ENCODE measurements at places on chromosomes 2 and 18. TPM values are rescaled to one million over a fixed set of nuclear protein-coding genes. Genes with fewer than 3 reads are reported as not detected.
A peak's percentile ranks its signal among the peaks of the same experiment; 100 is the strongest.

CCDC121 gene
- total RNA-seq: 3.2 TPM

DNA sequence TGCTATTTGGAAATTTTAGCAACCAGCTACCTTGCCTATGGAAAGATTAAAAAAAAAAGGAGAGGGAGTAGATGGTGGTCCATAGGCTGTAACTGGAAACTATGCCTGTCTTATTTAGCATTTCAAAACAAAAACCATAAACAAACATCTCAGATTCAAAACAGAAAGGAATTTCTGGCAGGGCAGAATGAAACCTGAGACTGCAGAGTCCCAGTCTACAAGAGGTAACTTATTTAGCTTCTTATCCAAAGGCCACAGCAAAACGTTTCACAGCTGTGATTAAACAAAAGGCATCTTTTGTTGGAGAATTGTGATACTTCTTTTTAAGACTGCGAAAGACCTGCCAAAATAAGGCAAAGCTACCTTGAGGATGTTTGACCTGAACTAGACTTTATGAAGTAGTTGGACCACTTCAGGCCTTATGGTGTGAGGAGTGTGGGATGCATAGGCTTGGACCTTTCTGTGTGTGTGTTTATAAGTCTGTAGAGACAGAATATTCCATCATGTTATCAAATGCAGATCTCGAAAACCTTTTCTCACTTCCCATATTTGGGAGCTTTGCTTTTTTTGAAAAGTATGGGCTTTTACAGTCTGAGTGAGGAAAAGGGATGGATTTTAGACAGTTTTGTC is 11.0 kb downstream of the CRIM1 start:
- no peaks in the 10 kb centered on the region for H3K36me3 ChIP-seq
- DNase-seq: no peak
- no peak overlapping the region for H3K27ac ChIP-seq
- H3K4me1 ChIP-seq: peaks cover 23% of the 10 kb centered on the region

DNA sequence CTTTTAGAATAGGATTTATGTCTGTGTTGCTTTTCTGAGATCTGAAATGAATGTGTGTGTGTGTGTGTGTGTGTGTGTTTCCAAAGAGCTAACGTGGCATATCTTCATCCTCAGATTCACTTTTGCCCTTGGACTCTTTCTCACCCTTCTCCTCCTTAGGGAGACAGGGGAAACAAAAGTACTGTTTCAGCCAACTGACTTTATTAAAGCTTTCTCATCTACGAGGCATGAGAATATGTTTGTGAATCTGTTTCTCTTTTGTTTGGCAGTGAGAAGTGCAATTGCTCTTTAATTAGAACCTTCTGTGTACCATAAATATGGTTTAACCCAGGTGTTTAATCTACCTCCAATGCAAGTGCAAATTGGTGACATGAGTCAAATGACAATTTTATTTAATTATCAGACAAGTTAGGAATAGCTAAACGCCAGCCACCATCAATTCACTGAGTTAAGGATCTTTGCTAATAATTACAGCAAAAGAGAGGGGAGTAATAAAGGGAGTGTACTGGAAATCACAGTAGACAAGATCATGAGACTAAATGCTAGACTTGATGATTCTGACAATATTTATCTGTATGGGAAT is 186.4 kb upstream of the COL3A1 start:
- no peak overlapping the region for H3K4me3 ChIP-seq
- no peak for DNase-seq
- no peaks in the 10 kb centered on the region for H3K27me3 ChIP-seq

GRCh38 chr2:42698940-42699339 is 65.0 kb downstream of the OXER1 start:
- no peaks in the 10 kb centered on the region for H3K36me3 ChIP-seq
- no peak overlapping the region for H3K27ac ChIP-seq
- no peaks in the 10 kb centered on the region for H3K27me3 ChIP-seq
- DNase-seq: no peak
- no peaks in the 10 kb centered on the region for H3K4me1 ChIP-seq

GAREM1 gene
- total RNA-seq: 4.9 TPM

GRCh38 chr2:128702616-128703015 is 383.9 kb upstream of the HS6ST1 start:
- H3K4me3 ChIP-seq: no peak overlapping the region
- no peak for DNase-seq
- no peaks in the 10 kb centered on the region for H3K36me3 ChIP-seq
- H3K4me1 ChIP-seq: no peaks in the 10 kb centered on the region

DNA sequence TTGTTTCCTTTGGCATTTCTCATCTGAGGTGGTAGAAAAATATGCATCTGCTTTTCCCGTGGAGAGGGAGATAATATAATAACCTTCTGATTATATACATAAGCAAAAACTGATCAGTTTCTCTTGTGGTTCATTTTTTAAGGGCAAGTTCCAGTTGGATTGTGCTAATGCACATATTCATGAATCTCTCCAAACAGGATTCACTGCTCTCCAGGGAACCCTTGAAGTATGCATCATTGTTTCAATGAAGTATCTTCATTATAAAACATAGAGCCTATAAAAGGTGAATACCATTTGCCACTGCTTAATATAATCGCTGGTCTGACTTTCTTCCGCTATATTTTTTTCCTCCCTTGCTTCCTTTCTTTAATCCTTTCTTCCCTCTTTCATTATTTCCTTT is 384.7 kb downstream of the FIGN start:
- H3K27ac ChIP-seq: no peak overlapping the region
- H3K4me3 ChIP-seq: no peak overlapping the region
- H3K36me3 ChIP-seq: no peaks in the 10 kb centered on the region
- H3K27me3 ChIP-seq: no peaks in the 10 kb centered on the region
- peaks cover 4% of the 10 kb centered on the region for H3K4me1 ChIP-seq
- no peak for DNase-seq

DNA sequence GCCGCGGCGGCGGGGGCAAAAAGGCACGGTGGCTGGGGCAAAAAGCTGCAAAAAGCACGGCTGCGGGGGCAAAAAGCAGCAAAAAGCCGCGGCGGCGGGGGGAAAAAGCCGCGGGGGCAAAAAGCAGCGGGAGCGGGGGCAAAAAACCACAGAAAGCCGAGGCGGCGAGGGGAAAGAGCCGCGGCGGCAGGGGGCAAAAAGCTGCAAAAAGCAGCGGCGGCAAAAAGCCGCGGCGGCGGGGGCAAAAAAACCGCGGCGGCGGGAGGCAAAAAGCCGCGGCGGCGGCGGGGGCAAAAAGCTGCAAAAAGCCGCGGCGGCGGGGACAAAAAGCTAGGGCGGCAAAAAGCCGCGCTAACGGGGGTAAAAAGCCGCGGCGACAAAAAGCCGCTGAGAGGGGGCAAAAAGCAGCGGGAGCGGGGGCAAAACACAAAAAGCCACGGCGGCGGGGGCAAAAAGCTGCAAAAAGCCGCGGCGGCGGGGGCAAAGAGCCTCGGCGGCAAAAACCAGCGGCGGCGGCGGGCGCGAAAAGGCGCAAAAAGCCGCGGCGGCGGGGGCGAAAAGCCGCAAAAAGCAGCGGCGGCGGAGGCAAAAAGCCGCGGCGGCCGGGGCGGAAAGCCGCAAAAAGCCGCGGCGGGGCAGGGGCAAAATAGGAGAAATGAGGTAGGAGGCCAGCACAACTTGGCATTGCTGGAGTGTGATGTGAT is 123.4 kb downstream of the ANKRD30BL start:
- H3K4me1 ChIP-seq: peaks cover 3% of the 10 kb centered on the region
- H3K27me3 ChIP-seq: no peaks in the 10 kb centered on the region
- H3K4me3 ChIP-seq: peak overlapping the region; percentile 9
- no peak for DNase-seq

DNA sequence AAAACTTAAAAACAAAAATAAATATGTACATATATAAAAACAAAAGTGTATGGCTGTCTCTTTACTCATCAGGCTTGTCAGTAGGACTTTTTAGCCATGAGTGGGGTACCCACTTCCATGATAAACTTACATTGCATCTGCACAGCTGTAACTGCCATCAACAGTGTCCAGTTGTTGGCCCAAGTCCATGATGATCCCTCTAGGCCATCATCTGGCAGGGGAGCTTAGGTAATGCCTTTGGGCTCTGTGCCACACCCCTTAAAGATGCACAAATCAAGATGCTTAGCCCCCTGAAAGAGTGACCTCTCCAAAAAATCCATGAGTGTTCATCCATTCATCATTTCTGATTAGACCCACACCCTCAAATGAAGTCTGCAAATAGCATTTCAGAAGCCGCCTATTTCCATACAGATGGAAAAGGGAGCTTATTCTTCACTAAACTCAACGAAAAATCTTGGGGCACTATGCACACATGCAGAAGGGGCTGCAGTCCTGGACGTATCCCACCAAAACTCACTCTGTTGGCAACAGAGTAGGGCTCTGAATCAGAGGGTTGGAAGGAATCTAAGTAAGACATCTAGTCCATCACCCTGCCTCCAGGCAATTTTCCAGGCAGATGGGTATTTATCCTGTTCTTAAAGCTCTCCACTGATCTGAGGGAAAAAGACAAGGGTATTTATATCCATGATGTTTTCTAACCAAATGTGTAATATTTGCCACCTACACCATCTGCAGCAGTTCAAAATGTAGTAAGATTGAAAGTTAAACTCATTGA is 691.0 kb downstream of the ZEB2 start:
- H3K4me3 ChIP-seq: no peak overlapping the region
- no peak overlapping the region for H3K27ac ChIP-seq
- no peaks in the 10 kb centered on the region for H3K4me1 ChIP-seq
- H3K36me3 ChIP-seq: no peaks in the 10 kb centered on the region

CD207 gene
- total RNA-seq: 0.40 TPM

DNA sequence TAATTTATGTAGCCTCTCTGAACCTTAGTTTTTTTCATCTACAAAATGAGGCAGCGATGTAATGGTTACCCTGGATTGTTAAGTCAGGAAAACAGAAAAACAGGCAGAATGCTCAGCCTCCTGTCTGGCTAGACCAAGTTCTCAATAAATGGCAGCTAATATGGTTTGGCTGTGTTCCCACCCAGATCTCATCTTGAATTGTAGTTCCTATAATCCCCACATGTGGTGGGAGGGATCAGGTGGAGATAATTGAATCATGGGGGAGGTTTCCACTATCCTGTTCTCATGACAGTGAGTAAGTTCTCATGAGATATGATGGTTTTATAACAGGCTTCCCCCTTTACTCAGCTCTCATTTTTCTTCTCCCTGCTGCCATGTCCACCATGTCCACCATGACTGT is 220.0 kb downstream of the CMPK2 start:
- H3K4me1 ChIP-seq: no peaks in the 10 kb centered on the region
- H3K27me3 ChIP-seq: no peaks in the 10 kb centered on the region
- H3K27ac ChIP-seq: no peak overlapping the region

All from ovary (tissue), 10 donors.